ENCODE measurements at places on chromosomes 6 and 20.

GRCh38 chr20:36092398-36093024, 62.0 kb upstream of the EPB41L1 start:
- DNase-seq: no peak

- DNase-seq: no peak
These were observed 313.6 kb upstream of the SULF2 start for GRCh38 chr20:48098866-48099265.

DNA sequence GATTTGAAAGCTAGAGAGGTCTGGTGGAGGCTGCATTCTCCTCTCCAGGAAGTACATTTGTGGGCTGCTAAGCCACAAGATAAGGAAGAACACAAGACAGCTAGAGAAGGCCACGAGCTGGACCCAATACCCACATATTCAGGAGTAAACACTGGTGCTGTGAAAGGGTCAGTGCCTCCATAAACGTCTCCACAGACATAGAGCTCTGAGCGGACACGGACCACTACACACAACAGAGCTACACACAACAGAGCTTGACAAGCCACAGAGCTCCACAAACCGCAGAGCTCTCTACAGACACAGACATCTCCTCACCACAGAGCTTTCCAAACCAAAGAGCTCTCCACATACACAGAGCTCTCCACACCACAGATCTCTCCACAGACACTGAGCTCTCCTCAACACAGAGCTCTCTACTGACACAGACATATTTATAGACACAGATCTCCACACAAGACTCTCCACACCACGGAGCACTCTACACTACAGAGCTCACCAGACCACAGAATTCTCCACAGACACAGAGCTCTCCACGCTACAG, 51.9 kb downstream of the ERMARD start:
- no peak for DNase-seq

GRCh38 chr6:114452785-114453401, 110.1 kb upstream of the HS3ST5 start:
- no peak for DNase-seq

GRCh38 chr6:43077981-43078511, 1.9 kb downstream of the PTK7 start:
- no peak for DNase-seq

DNA sequence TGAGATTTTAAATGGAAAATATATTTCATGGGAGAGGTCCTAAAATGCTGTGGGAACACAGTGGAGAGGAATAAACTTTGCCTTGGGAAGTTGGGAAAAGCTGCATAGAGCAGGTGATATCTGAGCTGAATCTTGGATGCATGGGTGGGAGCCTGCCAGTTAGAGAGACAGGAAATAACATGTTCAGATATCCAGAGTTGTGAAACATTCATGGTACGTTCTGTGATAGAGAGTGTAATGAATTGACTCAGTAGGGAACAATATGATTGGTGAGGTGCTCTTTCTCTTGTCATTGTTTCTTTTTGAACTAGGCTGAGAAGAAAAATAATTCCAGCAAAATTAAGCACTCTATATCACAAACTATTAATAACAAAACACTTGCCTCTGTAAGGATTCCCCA, 72.8 kb downstream of the RPS12 start:
- no peak for DNase-seq

DNA sequence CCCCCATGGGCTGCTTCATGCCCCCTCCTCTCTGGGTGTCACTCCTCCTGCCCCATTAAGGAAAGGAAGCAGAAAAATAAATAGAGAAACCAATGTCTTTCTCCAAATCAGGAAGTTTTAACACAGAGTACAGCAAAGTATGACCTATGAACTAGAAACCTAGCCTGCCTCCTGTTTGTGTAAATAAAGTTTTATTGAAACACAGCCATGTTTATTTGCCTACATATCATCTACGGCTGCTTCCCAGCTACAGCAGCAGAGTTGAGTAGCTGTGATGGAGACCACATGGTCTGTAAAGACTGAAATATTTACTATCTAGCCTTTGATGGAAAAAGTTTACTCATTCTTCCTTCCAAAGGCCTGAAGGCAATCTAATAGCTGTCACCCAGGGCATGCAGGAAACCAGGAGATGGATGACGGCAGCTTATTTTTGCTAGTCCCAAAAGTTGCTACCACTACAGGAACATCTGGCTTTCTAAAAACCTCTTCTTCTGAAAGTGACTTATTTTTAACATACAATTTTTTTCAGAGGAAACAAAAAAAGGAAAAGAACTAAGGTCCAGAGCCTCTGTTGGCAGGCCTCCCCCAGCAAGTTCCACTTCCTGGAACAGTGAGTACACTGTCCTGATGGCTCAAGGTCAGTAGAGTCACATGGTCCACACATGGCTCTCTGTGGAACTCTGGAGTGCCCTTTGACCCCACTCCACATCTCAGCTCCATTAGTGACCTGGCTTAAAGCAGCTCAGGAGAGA, 287.8 kb downstream of the PTPRT start:
- no peak for DNase-seq

- DNase-seq: no peak
These were observed 72.4 kb upstream of the TNFAIP3 start for GRCh38 chr6:137794516-137795201.

DNA sequence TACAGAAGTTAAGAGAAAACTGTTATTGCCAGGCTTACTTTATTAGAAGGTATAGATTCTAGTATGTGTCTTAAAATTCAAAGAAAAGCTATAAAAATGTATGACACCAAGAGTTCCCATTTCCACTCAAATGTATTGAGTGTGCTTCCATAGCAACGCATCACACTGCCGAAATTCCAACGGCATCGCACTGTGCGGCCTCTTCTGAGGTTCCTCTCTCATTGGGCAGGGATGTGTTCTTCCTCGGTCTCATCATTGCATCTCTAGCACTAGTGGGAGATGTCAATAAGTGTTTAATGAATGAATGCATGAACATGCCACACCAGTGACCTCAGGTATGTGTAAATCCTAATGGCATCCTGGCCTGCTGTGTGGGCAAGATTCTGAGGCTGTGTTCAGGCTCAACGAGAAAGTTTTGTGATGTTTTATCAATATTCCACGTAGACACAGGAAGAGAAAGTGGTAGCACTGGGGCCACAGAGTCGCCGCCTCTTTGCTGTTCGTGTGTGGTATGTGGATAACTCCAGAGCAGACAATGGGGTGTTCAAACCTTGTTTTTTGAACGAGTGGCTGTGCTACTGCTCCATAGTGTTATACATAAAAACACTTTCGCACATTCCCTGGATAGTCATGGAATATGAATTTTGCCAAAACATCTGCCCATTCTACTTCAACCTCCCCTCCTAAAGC, 171.6 kb downstream of the ADGB start:
- no peak for DNase-seq

- no peak for DNase-seq
These were observed 652.1 kb downstream of the TBC1D32 start for GRCh38 chr6:120682145-120682544.

- no peak for DNase-seq
These were observed 91.7 kb downstream of the COL12A1 start for GRCh38 chr6:75114195-75114594.

DNA sequence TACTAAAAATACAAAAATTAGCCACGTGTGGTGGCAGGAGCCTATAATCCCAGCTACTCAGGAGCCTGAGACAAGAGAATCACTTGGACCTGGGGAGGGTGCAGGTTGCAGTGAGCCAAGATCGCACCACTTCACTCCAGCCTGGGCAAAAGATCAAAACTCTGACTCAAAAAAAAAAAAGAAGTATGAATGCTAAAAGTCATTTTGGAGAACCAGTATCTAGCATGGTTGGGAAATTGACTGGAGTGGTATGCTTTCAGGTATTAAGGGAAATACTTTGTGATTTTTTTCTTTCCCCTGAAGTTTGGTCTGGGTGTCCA, 30.1 kb downstream of the PCMT1 start:
- DNase-seq: no peak

DNA sequence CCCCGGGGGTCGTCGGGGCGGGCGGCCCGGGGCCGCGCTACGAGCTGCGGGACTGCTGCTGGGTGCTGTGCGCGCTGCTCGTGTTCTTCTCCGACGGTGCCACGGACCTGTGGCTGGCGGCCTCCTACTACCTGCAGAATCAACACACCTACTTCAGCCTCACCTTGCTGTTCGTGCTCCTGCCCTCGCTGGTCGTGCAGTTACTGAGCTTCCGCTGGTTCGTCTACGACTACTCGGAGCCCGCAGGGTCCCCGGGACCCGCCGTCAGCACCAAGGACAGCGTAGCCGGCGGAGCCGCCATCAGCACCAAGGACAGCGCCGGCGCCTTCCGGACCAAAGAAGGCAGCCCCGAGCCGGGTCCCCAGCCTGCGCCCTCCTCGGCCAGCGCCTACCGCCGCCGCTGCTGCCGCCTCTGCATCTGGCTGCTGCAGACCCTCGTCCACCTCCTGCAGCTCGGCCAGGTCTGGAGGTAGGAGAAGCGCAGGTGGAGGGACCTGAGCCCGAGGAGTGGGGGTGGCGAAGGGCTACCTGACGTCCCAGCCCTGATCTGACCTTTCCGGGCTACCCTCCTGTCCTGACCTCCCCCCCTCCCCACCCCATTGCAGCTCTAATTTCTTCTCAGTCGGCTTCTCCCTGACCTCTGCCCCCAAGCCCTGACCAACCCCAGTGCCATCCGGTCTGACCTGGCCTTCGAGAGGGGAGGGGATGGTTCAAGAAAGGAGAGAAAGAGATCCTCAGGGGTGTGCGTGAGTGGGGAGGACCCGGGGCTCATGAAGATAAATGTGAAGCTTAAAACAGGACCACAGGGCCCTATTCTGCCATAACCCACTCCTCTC, 558 bp downstream of the XKR7 start:
- peak; percentile 50 for DNase-seq

DNA sequence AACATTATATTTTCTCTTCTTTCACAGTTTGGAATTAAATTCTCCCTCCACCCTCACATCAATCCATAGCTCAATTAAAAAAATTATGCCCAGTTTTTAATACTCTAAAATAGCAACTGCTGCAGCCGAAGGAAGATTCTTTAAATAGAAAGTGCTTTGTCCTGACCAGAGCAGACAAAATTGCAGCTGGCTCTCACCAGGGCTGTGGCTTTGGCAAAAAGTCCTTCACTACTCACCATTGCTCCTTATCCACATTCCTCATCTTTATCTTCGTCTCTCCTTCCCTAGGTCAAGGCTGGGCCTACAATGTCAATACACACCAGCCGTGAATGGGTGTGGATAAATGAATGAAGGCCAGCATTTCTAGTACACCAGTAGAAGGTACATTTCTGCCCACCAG, 107.9 kb upstream of the VGLL2 start:
- DNase-seq: no peak

GRCh38 chr20:43752561-43753301, 25.9 kb upstream of the GTSF1L start:
- DNase-seq: no peak

GRCh38 chr6:32610682-32611296, 21.1 kb upstream of the HLA-DRB1 start:
- DNase-seq: no peak

GRCh38 chr6:168225471-168225911, 94.1 kb downstream of the DACT2 start:
- DNase-seq: no peak

DNA sequence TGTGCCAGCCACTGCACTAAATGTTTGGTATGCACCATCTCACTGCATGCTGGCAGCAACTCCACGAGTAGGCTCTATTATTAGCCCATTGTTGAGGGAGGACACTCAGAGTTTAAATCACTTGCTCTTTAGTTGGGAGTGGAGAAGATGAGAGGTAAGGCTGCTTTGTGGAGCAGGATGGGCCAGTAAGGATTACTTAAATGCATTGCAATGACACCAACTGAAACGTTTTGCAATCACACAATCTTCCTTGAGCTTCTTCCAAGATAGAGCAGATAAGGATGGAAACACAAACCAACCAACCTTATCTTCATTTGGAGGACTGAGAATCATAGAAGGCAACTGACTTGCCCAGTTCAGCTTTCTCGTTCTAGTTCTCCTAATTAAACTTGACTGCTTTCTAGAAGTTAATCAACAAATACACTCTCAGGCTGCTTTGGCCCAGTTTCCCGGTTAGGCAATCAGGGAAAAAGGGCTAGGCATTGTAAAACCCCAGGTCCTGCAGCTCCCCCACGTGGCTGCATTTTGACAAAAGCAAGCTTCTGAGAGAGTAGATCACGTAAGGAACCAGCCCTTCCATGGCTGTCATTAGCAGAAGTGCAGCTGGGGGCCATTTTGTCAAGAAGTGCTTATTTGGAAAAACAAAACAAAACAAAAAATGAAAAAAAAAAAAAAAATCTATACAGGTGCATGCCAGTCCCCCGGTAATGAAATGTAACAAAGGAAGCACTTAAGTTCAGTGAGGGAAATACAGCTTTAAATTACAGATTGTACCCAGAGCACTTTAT, 130.6 kb downstream of the BCAS1 start:
- peak; percentile 46 for DNase-seq

- DNase-seq: no peak
These were observed 27.9 kb upstream of the KIF6 start for GRCh38 chr6:39752835-39753724.

Measured in stimulated activated CD8-positive, alpha-beta memory T cell treated with anti-CD3 and anti-CD28 coated beads, Interleukin-12 subunit alpha, Interleukin-12 subunit beta, amount 100 ng/mL, for 4 hours (primary cell).